Activated CD8-positive, alpha-beta T cell treated with anti-CD3 and anti-CD28 coated beads for 36 hours (primary cell): ENCODE measurements at places on chromosomes 5 and 9. TPM values are rescaled to one million over a fixed set of nuclear protein-coding genes. Genes with fewer than 3 reads are reported as not detected.
A peak's percentile ranks its signal among the peaks of the same experiment; 100 is the strongest.

The NUTM2F gene
- total RNA-seq, result not detected

The SPINK4 gene
- total RNA-seq, result not detected

The NTRK2 gene
- 0.09 TPM for total RNA-seq

GRCh38 chr9:123283048-123283408 lies 14.6 kb upstream of the STRBP start:
- peaks cover 4% of the 10 kb centered on the region for H3K27me3 ChIP-seq
- no peak for DNase-seq
- H3K36me3 ChIP-seq, result no peaks in the 10 kb centered on the region
- H3K27ac ChIP-seq, result no peak overlapping the region

- no peak overlapping the region for H3K4me3 ChIP-seq
- H3K27ac ChIP-seq, result no peak overlapping the region
- H3K4me1 ChIP-seq, result no peaks in the 10 kb centered on the region
- no peak for DNase-seq
- H3K36me3 ChIP-seq, result no peaks in the 10 kb centered on the region
These were observed 75.7 kb downstream of the ZNF608 start for GRCh38 chr5:124670722-124671184.

- no peaks in the 10 kb centered on the region for H3K27me3 ChIP-seq
- peaks cover 12% of the 10 kb centered on the region for H3K4me1 ChIP-seq
- no peak overlapping the region for H3K27ac ChIP-seq
These were observed 128.2 kb upstream of the VCAN start for GRCh38 chr5:83343299-83343698.

GRCh38 chr9:101388507-101388993 lies 3.7 kb upstream of the BAAT start:
- peaks cover 67% of the 10 kb centered on the region for H3K36me3 ChIP-seq
- H3K27ac ChIP-seq, result no peak overlapping the region
- no peaks in the 10 kb centered on the region for H3K27me3 ChIP-seq
- H3K4me3 ChIP-seq, result no peak overlapping the region
- DNase-seq, result no peak

DNA sequence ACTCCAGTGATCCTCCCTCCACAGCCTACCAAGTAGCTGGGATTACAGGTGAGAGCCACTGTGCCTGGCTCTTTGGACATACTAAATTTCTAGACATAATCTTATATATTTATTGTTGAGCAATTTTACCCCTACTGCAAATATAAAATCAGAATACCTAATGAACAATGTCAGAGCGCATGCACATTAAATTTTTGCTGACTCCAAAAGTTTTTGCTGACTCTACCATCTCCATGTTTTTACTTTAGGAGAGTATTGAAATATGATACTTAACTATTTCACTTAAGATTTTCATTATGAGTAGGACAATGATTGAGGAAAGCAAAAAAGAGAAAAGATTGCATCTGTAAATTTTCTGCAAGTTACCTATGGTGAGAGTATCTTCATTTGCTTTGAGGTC lies 402.3 kb downstream of the LRRC70 start:
- no peaks in the 10 kb centered on the region for H3K36me3 ChIP-seq
- no peaks in the 10 kb centered on the region for H3K4me1 ChIP-seq
- no peak overlapping the region for H3K27ac ChIP-seq

- no peak overlapping the region for H3K27ac ChIP-seq
- no peaks in the 10 kb centered on the region for H3K36me3 ChIP-seq
- DNase-seq, result no peak
- H3K27me3 ChIP-seq, result peaks cover 5% of the 10 kb centered on the region
- no peaks in the 10 kb centered on the region for H3K4me1 ChIP-seq
These were observed 559.8 kb downstream of the HINT1 start for GRCh38 chr5:130605234-130605633.

GRCh38 chr5:162485666-162486292 lies 418.2 kb downstream of the GABRG2 start:
- H3K27ac ChIP-seq, result no peak overlapping the region
- no peak overlapping the region for H3K4me3 ChIP-seq
- no peaks in the 10 kb centered on the region for H3K4me1 ChIP-seq
- H3K36me3 ChIP-seq, result no peaks in the 10 kb centered on the region
- no peaks in the 10 kb centered on the region for H3K27me3 ChIP-seq

GRCh38 chr5:72137826-72138409 lies 30.6 kb downstream of the MAP1B start:
- DNase-seq, result no peak
- H3K36me3 ChIP-seq, result no peaks in the 10 kb centered on the region
- no peak overlapping the region for H3K4me3 ChIP-seq
- peaks cover 44% of the 10 kb centered on the region for H3K27me3 ChIP-seq
- H3K4me1 ChIP-seq, result peaks cover 13% of the 10 kb centered on the region

GRCh38 chr5:132492386-132493125 lies 2.0 kb upstream of the IRF1 start:
- peaks cover 49% of the 10 kb centered on the region for H3K4me1 ChIP-seq
- peak overlapping the region; percentile 99 for H3K27ac ChIP-seq
- no peaks in the 10 kb centered on the region for H3K27me3 ChIP-seq
- H3K4me3 ChIP-seq, result peak overlapping the region; percentile 85
- peaks cover 25% of the 10 kb centered on the region for H3K36me3 ChIP-seq
- no peak for DNase-seq

GRCh38 chr9:91571036-91571435 lies 147.4 kb upstream of the NFIL3 start:
- H3K36me3 ChIP-seq, result no peaks in the 10 kb centered on the region
- H3K27me3 ChIP-seq, result peaks cover 18% of the 10 kb centered on the region
- H3K4me3 ChIP-seq, result no peak overlapping the region
- H3K4me1 ChIP-seq, result no peaks in the 10 kb centered on the region
- no peak overlapping the region for H3K27ac ChIP-seq

DNA sequence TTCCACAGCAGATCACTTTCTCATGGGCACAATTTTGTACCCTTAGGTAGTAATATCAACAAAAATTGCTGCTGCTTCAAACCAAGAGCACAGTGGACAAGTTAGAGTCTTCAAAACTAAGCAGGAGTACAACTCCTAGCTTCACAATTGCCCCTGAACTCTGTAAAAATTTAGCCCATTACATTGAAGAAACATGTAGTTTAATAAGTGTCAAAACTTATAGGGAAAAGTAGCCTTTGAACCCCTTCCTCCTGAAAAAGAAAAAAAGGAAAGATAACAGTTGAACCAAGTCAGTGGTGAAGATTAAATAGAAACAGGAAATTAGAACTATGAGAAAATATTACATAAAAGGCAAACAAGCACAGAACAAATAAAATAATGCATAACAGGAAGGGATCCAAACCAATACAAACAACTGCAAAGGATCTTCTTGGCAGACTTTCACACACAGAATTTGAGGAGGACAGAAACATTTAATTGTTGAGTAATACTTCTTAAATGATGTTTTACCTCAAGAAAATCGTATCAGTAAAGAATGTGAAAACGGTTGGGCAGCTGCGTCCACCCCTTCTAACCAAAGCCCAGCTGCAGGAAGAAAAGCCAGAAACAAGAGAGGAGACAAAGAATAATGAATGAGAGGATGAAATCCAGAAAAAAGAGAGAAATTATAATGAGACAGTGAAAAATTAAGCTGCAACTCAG lies 636.0 kb downstream of the NR2F1-AS1 start:
- no peaks in the 10 kb centered on the region for H3K36me3 ChIP-seq
- no peak overlapping the region for H3K27ac ChIP-seq
- no peaks in the 10 kb centered on the region for H3K27me3 ChIP-seq
